ENCODE measurements at places on chromosomes 6 and 20.

DNA sequence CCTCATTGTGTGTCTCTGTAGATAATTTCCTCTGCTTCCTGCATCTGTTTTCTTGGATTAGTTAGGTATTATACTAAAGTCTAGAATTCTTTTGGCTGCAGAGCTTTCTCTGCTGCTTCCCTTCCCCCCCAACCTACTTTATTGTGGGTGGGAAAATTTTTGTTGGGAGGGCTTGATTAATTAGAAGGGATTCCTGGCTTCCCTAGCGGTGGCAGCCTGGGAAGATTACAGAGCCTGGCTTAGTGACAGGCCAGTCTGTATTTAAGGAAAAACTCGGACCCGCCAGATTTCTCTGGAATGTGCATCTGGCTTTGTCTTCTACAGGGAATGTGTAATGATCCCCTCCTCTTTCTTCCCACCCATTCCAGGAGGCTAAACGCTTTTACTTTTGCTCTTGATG lies 31.2 kb downstream of the SLX4IP start:
- no peak for DNase-seq

DNA sequence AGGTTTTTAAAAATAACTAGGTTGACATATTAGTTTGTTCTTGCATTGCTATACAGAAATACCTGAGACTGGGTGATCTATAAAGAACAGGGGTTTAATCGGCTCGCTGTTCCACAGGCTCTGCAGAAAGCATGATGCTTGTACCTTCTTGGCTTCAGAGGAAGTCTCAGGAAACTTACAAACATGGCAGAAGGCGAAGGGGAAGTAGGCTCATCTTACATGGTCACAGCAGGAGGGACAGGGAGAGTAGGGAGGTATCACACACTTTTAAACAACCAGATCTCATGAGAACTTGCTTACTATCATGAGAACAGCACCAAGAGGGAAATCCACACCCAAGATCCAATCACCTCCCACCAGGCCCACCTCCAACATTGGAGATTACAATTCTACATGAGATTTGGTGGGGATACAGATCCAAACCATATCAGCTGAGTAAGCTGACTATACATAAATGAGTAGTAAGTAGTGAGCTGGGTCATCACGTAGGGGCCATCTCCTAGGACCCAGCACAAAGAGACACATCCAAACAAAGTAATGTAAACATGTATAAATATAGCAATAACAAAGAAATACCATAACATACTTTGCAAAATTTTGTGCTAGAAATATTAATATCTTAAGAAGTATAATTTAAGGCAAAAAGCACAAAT lies 31.4 kb upstream of the SIRPG start:
- no peak for DNase-seq

- no peak for DNase-seq
These were observed 155.7 kb downstream of the AKAP7 start for GRCh38 chr6:131290955-131291354.

DNA sequence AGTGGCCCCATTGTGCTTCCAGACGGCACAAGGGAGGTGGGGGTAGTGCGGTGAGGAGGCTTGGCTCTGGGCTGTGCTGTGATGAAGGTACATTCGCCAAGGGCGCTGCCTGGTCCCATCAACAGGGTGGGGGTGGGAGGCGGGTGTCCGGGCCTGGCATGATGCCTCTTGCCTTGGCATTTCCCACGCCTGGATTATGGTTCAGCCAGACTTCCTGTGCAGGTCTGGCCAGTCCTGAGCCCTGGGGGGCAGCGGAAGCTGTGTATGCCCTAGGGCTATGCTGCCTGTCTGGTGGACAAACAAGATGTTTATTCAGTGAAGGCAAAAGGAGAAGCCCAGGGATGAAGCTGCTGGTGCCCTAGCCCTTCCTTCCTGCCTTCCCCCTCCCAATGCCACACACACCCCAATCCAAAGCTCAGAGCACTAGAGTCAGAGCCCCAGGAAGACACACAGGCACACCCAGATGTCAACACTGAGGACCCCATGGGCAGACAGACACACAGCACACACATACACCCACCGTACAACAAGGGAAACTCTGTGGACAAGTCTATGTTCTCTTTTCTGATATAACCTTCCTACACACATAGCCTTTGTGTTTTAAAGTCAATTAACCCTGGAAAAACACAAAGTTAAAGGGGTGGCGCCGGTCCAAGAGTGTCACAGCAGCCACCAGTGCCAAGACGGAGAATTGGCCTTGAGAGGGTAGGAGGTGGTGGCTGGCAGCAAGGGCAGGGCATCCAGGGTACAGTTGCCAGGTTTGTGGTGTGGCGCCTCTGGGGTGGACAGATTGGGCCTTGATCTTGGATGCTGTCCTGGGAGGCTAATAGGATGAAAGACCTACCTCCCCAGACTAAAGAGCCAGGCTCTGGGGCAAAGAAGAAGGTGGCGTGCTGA lies 54.7 kb upstream of the SAYSD1 start:
- DNase-seq = no peak

GRCh38 chr6:148514091-148514845 lies 171.6 kb downstream of the SASH1 start:
- no peak for DNase-seq

DNA sequence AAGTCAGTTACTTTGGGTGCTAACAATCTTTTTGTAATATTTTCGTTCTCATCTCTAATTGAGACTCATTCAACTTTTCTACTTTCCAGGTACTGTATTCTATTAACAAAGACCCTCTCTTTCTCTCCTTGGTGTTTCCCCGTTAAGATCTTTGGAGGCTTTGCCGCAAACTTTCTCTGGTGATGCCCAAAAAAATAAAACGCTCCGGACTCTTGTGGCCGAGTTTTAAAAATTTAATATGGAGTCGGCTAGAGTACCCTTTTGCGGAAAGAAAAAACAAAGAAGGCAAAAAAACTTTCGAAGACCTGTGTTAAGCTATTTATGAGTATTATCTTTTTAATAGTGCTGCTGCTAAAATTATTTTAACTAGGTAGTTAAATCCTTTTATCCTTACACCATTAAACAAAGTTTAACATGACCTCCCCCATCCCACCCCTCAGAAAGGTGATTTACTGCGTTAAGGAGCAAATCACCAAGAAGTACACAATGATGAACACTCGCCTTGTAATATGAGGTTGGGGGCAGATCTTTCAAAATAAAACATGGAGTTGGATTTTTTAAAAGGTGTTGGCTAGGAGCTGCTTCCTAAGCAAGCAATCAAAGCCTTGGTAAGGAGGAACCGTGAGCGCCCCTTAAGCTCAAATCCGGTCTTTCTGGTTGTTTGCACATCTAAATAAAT lies 10.0 kb downstream of the SIM1 start:
- no peak for DNase-seq

DNA sequence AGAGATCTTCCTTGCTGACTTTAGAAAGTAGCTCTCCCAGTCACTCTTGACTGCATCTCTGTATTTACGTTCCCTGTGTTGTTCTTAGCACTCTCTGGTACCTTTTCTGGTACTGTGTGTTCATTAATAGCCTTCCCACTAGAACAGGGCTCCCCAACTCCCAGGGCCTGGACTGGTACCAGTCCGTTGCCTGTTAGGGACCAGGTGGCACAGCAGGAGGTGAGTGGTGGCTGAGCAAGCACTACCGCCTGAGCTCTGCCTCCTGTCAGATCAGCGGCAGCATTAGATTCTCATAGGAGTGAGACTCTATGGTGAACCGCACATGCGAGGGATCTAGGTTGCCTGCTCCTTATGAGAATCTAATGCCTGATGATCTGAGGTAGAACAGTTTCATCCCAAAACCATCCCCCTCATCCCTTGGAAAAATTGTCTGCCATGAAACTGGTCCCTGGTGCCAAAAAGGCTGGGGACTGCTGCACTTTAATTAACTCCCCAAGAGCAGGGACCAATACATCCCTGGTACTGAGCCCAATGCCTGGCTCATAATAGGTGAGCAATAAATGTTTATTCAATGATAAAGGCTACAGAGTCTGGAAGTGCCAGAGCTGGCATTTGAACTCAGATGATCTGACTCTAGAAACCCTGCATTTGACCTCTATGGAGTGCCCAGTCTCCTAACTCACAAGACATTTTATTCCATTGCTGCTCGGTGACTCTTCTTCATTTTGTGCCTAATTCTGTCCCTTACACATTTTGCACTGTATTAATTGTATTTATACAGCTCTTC lies 11.0 kb downstream of the UTRN start:
- DNase-seq = no peak

DNA sequence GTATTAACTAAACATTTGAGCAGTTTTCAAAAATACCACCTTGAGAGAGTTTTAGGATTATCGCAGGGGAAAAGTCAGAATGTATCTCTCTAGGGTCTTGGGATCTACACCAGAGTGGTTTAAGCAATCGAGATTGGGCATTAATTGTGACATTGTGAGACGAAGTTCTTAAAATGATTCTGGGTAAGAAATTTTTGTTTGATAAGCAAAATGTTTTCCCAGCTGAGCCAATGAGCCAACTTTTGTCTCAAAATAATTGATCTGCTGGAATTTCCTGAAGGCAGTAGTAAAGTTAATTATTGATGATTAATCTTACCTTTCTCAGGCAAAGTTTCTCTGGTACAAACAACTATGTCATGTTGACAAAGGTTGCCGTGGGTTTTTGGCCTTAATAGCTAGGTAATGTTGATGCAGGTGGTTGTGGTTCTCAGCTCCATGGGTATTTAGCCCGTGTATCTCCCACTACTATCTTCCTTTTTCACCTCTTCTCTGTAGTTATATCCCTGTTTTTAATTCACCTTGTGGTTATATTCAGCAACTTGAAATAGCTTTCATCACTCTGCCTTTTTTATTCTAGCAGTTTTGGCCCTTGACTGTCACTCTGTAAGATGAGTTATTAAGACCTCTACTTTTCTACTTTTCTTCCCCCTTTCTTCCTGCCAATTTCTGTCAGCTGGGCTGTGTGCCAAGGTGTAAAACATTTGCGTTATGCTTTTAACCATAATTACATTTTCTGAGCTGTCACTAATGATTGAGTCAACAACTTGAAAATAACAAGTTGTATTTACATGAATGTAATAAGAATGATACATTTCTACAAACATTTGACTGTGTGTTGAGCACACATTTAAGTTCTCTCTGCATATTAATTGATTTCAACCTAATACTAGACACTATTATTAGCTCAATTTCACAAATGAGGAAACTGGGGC lies 368.3 kb upstream of the BTBD3 start:
- DNase-seq = no peak

DNA sequence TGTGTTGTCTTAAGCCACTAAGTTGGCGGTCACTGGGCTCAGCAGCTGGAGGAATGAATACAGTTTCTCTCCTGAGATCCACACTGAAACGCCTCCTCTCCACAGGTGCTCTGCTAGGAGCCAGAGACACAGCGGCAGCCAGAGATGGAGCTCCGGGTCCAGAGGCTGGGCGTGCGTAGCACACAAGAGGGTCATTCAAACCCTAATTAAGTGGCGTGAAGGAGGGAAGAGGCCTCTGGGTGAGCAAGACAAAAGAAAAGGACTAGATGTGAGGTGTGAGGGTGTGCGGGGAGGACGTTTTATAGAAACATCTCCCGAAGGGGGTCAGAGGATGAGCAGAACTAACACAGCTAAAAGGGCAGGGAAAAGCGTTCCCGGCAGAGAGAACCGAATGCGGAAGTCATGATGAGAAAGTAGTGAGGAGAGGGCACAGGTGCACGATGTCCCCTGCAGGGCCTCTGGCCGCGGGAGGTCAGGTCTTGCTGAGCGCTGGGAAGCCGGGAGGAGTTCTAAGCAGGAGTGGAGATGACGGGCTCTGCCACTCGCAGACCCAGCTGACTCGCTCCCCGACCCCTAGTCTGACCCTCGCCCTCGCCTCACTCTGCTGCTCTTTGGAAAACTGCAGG lies 54.4 kb downstream of the BMP7 start:
- no peak for DNase-seq

- DNase-seq = no peak
These were observed 160.6 kb upstream of the COL21A1 start for GRCh38 chr6:56407883-56408410.

DNA sequence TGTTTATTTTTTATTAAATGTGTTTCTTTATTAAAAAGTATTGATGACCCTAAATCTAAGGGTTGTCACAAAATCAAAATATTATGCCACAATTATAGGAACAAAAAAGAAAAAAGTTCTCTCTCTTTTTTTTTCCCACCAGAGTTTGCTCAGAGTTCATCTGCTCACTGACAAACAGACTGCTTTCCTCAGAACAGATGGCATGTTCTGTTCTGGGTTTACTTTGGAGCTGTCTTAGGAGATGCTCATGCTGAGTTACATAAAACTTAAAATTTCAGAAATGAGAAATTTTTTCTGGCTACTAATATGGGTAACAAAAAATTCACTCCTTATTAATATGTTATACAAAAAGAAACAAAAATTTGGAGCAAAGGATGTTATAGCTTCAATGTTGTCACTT lies 30.3 kb downstream of the STK38 start:
- no peak for DNase-seq

GRCh38 chr6:63963769-63964315 lies 328.2 kb downstream of the PHF3 start:
- no peak for DNase-seq

DNA sequence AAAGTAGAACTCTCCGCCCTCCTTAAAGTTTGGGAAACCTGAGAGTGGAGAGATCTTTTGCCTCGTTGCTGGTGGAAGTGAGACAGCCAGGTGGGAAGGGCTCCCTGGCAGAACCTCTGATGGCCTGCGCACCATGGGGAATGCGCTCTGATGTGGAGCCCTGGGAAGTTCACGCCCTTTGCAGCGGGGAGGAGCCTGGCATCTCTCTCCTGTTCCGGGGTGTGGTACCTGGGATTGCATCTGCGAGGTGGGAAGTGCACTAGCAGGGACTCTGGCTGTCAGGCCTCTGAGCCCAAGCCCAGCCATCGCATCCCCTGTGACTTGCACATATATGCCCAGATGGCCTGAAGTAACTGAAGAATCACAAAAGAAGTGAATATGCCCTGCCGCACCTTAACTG lies 159.8 kb downstream of the AKAP7 start:
- DNase-seq = no peak

DNA sequence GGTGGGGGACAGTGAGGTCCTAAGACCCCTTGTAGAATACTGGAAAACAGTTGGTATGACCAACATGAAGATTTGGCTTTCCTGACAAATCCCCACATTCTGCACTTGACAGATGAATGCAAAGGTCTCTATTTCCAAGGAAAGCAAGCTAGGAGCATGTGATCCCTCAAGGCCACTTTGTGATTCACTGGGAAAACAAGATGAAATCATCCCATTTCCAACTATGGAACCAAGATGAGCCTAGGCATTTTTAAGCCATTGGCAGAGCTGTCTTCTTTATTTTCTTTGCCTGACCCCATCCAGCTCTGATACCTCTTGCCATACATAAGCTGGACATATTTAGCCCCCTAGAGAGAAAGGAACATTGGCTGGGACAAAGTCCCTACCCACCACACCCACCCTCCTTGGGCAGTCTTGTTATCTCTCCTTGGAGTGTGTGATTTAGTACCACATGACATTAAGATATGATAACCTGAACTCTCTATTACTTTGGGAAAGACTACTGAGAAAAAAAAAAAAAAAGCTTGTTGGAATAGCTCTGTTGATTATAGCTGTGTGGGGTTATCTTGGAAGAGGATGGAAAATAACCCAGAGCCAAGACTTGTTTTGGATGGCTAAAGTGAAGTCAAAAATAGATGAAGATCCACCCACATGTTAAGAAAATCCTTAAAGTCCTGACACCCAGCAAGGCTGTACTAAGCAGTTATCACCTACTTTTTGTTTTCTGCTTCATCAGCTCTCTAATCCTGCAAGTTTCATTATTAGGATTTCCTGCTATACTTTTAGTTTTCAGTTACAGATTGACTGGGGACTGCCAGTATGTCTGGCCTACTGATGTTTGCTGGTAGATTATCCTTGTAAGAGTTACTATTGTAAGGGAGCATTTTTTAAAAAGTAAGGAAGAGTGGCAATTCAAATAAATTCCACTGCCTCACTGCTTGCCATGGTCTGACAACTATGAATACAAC lies 90.1 kb upstream of the PREP start:
- DNase-seq = no peak

Data from Kasumi-1 (cell line).